ENCODE measurements at places on chromosomes 7 and 10. TPM values are rescaled to one million over a fixed set of nuclear protein-coding genes. Genes with fewer than 3 reads are reported as not detected.

Gene NPVF
- total RNA-seq, result not detected

- no peak for DNase-seq
Observed at GRCh38 chr7:95095259-95095965, 188.0 kb downstream of the PPP1R9A start.

DNA sequence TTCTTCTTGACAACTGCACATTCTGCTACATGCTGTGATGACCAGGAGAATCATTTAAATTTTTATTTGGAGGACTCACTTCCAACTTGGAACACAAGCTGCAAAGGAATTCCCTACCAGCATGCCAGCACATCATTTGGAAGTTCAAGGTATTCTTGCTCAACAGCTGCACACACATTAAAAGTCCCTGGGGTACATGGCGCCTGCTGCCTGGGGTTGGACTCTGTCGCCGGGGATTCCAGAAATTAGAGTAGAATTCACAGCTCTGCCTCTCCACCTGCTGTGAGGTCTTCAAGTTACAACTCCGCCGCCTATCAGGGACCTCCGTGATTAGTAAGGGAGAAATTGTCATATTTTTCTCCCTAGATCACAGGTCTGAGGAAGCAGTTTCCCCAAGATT, 1.1 kb downstream of the ZNF32 start:
- DNase-seq, result no peak

- no peak for DNase-seq
Observed at GRCh38 chr7:135383525-135384175, 126.3 kb downstream of the CNOT4 start.

Gene DOCK4
- total RNA-seq, result 9.9 TPM

GRCh38 chr7:45915606-45916005, 5.5 kb downstream of the IGFBP3 start:
- no peak for DNase-seq

GRCh38 chr7:157863906-157864810, 527.4 kb downstream of the DNAJB6 start:
- DNase-seq, result no peak
